ENCODE measurements at places on chromosomes 12 and 14.
A peak's percentile ranks its signal among the peaks of the same experiment; 100 is the strongest.

DNA sequence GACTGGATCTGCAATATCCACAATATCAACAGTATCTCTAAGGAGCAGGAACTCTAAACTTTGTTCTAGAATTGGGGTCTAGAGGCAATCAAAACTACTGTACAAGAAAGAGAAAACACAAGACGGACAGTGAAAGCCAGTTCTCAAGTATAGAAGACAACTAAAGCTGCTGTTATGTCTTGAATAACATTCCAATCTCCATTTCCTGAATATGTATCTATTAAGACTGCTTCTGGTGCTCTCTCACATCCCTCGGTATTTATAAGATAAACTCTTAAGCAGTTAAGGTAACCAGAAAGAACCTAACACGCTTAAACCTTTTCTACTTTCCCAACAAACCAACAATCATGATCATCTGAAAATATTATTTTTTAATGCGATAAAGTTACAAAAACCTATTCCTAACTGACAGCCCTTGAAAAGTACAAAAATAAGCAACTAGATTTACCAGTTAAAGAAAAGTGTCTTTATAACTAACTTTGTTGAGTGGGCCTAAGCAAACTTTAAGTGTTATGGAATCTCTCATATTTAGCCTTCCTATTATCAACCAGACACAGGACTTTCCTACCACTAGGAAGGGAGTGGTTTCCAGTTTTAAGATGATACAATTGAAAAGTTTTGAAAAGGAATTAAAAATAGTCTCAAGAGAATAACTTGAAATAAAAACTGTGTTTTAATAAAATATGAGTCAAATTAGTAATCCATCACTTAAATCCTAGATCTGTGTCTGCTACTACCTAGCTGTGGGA lies 30.7 kb downstream of the NUMB start:
- no peak for DNase-seq

DNA sequence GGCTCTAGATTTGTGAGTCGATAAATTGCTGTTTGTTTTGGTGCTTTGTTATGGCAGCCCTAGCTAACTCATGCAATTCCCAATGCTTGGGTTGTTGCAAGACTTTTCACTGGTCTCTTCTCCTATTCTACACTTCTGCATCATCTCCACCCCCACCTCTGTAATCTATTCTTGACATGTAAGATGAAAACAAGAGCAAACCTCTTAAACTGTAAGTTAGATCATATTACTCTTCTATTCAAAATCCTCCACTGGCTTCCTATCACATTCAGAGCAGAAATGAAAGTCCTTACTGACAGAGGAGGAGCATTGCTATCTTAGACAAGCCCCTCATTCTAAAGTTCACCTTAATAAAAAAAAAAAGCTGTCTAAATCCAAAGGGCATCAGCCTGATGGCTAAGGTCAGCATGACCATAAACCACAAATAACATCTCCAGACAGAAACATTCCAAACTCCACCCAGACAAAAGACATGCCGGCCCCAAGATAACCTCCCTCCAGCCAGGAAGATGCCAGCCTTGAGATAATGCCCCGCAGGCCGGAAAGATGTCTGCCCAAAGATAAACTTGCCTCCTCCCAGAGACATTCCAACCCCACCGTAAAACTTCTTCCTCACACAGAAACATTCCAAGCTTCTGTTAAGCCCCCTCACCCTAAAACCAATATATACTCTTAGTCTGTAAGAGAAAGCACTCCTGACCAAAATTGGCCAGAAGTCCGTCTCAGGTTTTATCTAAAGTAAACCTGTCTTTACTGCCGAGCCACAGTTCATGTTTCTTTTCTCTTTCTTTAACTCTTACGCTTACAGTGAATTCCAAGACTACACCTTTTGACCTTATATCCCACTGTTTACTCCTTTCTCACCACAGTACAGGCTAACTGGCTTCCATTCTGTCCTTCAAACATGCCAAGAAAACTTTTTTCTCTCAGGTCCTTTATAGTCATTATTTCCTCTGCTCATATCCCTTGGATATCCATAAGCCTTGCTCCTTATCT lies 308.9 kb downstream of the KCNH5 start:
- no peak for DNase-seq

GRCh38 chr12:113159937-113160336 lies 10.4 kb downstream of the CFAP73 start:
- DNase-seq = no peak

DNA sequence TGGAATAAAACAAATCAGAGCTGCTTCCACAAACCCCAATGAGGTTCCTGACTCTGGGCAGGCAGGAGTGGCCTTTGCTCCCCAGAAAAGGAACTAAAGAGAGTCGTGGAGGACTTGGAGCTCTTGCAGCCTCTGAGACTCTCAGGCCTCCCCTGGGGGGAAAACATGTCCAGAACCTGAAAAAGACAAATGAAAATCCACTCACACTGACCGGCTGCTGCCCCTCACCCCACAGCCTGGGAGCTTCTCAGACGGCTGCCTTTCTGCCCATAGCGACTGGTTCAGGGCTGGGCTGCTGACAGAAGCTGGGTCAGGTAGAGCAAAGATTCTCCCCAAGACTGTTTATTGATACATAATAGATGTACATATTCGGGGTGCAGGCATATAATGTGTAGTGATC lies 356.0 kb downstream of the ADGRD1 start:
- no peak for DNase-seq

GRCh38 chr12:94545935-94546771 lies 86.5 kb upstream of the CEP83 start:
- DNase-seq = peak; percentile 15

- peak; percentile 64 for DNase-seq
Measured at GRCh38 chr14:97994020-97994531, 1196.9 kb downstream of the VRK1 start.

GRCh38 chr14:72679536-72680151 lies 214.3 kb downstream of the DPF3 start:
- no peak for DNase-seq

DNA sequence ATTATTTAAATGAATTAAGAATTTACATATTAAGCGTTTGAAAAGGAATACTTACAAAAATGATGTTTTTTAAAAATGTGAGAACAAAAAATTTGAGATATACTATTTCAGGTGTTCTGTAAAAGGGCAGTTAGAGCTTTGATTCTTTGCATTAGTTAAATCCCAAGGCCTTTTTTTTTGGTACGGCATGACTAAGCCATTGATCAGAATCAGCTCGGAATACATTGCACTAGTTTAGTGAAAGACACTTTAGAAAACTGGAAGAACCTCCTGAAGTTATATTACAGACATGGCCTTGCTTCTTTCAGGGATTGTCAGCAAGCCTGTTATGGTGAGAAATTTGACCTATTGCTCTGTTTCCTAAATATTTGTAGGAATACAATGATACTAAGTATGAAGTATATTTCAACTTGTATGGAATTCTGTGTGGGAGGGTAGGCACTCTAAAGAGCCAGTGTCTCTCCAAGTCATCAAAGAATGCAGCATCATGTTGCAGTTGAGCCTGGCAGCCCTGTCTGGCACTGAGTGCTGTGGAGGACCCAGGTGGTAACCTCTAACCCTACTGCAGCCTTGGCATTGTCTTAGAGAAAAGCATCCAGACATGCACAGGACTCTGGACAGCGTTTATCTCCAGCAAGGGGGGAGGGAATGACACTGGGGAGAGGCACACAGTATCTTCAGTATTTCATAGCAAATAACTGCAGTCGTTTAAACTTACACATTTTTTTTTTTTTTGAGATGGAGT lies 1.5 kb downstream of the KLC1 start:
- DNase-seq = no peak

GRCh38 chr12:25797386-25797785 lies 161.1 kb upstream of the RASSF8 start:
- no peak for DNase-seq

- DNase-seq = no peak
Measured at GRCh38 chr14:29321646-29322045, 555.1 kb downstream of the FOXG1 start.

GRCh38 chr14:91143862-91144261 lies 30.0 kb downstream of the DGLUCY start:
- no peak for DNase-seq

- DNase-seq = no peak
Measured at GRCh38 chr14:82398256-82398655, 864.6 kb upstream of the SEL1L start.

DNA sequence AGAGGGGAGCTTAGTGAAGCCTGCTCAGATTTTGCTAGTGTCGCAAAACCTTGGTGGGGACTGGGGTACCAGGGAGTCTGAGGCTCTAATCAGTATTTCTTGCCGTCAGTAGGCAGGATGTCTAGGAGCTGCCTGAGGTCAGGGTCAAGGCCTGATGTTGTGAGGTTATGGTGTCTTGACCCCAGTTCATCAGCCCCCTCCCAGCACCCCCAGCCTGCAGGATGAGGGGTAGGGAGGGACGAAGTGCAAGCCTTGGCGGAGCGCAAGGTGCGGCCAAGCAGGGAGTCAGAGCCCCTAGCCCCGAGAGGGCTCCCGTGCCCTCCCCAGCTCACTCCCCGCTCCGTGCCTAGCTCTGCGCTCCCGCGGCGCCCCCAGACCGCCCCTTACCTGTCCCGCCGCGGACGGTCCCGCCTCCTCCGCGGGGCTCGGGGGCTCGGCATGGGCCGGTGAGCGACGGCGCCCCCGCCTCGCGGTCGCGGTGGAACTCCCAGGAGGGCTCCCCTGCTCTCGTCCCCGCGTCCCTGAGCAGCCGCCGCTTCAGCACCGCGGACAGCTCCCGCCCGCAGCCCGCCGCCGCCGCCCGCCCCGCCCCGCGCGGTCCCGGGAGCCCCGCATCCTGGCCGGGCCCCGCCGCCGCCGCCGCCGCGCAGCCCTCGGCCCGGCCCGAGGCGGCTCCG lies 347 bp downstream of the SYNDIG1L start:
- DNase-seq = peak; percentile 50

DNA sequence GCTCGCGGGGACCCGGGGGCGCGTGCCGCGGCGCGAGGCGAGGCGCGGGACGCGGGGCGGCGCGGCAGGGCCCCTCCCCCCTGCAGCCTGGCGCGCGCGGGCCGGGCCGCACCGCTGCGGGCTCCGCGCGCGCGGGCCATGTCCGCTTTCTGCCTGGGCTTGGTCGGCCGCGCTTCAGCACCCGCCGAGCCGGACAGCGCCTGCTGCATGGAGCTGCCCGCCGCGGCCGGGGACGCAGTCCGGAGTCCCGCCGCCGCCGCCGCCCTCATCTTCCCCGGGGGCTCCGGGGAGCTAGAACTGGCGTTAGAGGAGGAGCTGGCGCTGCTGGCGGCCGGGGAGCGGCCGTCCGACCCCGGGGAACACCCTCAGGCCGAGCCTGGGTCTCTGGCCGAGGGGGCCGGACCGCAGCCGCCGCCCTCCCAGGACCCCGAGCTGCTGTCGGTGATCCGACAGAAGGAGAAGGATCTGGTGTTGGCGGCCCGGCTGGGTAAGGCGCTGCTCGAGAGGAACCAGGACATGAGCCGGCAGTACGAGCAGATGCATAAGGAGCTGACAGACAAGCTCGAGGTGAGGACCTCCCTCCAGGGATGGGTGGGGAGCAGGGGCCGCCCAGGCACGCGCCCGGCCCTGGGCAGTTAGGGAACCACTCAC lies 820 bp downstream of the BICDL1 start:
- peak; percentile 75 for DNase-seq

DNA sequence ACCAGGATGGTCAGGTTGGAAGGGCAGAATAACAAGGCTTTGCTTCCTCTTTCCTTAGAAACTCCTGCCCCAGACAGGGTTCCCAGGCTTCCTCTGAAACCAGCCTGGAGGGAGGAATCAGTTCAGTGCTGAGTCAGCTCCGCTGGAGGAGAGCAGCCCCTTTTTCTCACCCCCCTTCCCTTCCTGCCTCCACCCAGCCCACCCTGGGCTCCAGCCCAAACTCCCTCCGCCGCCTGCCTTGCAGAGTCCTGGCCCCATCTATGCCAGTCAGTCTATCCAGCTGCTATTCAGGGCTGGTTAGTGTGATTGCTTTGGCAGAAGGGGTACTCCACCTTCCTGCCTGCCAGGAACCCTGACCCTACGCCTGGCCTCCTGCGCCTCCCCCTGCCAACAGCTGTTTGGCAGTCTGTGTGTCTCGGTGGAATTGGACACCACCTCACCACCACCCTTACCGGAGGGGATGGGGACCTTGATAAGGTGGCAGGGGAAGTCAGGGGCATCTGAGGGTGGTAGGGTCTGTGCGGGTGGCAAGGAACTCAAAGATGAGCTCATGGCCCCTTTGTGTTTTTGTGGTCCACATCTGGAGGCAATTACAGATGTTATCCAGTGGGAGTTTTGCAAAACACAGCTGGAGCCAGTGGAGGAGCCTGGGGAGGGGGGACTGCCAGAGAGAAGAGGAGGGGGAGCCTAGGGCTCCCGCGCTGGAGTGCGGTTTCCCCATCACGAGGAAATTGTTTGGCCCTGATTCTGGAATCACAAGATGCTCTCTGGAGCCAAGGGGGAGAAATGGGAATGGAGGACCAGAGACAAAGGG lies 12.2 kb downstream of the MMP14 start:
- no peak for DNase-seq

DNA sequence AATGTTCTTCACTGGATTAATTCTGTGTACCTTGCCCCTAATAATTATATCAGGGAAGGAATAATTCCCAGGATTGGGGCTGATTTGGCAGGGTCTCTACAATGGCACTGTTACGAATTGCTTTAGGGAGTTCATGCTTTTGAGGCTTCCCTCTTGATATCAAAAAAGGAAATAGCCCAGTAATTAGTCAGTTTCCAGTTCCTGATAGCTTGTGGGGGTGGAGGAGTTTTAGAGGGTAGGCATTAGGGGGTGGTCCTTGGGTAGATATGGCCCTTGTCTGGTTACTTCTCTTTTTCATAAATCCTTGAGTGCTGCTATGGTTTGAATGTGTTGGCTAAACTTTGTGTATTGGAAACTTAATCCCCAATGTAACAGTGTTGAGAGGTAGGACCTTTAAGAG lies 6.1 kb upstream of the SRSF5 start:
- no peak for DNase-seq

DNA sequence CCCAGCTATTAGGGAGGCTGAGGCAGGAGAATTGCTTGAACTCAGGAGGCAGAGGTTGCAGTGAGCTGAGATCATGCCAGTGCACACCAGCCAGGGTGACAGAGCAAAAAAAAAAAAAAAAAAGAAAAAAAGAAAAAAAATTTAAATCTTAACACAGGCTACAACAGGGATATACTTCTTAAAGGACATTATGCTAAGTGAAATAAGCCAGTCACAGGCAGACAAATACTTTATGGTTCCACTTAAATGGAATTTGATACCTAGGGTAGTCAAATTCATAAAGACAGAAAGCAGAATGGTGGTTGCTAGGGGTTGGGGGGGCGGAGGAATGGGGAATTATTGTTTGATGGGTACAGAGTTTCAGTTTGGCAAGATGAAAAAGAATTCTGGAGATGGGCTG lies 14.8 kb upstream of the PPTC7 start:
- no peak for DNase-seq

GRCh38 chr14:89088530-89088929 lies 264.1 kb downstream of the TTC8 start:
- no peak for DNase-seq

- DNase-seq = no peak
Measured at GRCh38 chr12:51759175-51759574, 89.3 kb downstream of the FIGNL2 start.
